DMS53 (cell line): ENCODE measurements at places on chromosomes 2 and 18.

- no peak for DNase-seq
Measured at GRCh38 chr2:206983161-206983859, 44.0 kb downstream of the CPO start.

GRCh38 chr2:11166476-11166875 lies 11.2 kb downstream of the SLC66A3 start:
- DNase-seq = no peak

- DNase-seq = peak; percentile 67
Measured at GRCh38 chr2:75311993-75312392, 112.7 kb upstream of the TACR1 start.

DNA sequence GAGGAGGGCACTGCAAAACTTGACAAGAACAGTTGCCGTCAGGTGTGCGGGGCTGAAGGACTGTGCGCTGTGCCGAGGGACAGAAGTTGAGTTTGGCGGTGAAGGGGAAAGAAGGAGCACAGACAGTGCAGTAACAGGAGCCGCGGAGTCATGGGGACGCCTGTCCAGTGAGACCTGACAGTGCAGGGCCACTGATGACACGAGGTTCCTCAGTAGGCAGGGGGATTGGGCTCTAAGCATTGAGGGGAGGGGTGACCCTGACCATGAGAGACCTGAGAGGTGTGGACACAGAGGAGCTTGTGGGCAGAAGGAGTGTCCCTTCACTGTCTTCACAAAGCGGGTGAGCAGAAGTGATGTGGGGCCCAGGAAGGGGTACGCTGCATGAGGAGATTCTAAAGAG lies 104.8 kb downstream of the MTCL1 start:
- DNase-seq = no peak

DNA sequence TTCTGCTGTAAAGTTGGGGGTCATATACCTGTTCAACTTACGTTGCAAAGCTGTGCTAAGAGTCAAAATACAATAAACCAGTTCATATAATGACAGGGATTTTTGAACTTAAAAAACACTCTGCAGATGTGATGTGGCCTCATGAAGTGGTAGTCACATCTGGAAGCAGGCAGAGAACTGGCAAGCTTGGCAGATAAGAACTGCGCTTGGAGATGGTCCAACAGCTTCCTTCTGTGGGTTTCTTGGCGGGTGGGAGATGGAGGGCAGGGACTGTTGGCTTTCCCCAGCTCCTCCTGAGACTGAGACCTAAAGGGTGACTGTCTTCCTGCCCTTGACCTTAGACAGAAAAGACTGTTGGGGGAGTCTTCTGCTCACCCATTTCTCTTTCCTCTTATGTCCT lies 140.4 kb downstream of the CTIF start:
- DNase-seq = no peak

DNA sequence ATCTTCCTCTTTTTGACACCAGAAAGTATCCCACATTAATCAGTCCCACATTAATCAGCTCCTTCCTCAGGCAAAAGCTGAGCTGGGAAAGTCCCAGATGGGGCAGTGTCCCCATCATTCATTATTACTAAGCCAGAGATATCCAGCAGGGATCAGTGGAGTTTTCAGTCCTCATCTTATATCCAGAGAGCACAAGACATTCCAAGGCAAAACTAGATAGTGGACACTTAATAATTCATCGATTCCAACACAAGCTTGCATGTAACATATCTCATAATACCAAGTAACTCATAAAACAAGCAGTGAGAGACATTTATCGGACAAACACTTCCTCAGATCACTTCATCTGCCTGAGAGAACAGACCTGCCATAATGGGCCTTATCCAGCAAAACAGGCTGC lies 53.1 kb downstream of the MCFD2 start:
- no peak for DNase-seq

GRCh38 chr18:42508683-42509296 lies 553.8 kb downstream of the PIK3C3 start:
- peak; percentile 11 for DNase-seq

DNA sequence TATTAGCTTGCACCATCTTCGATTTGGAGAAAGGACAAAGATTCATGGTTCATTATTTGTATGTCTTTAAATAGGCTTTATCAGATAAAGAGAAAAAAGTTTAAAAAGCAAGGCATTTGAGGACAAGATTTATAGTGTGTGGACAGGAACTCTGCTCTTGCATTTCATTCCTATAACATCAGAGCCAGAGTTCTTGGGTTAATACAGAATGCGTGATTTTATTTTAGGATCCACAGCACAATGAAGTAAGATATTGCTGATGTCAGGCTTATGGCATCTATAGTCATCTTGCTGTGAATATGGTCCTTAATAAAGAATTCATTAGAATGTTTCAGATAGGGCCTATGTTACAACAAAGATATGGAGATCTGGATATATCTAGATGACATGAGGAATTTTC lies 19.7 kb downstream of the RASGRP3 start:
- no peak for DNase-seq

GRCh38 chr2:216475767-216476166 lies 22.9 kb upstream of the RPL37A start:
- no peak for DNase-seq

- DNase-seq = no peak
Measured at GRCh38 chr18:9354256-9354655, 19.7 kb downstream of the TWSG1 start.

- no peak for DNase-seq
Measured at GRCh38 chr2:163733301-163733938, 2.4 kb downstream of the FIGN start.

GRCh38 chr2:98027538-98027937 lies 31.8 kb upstream of the TMEM131 start:
- no peak for DNase-seq

DNA sequence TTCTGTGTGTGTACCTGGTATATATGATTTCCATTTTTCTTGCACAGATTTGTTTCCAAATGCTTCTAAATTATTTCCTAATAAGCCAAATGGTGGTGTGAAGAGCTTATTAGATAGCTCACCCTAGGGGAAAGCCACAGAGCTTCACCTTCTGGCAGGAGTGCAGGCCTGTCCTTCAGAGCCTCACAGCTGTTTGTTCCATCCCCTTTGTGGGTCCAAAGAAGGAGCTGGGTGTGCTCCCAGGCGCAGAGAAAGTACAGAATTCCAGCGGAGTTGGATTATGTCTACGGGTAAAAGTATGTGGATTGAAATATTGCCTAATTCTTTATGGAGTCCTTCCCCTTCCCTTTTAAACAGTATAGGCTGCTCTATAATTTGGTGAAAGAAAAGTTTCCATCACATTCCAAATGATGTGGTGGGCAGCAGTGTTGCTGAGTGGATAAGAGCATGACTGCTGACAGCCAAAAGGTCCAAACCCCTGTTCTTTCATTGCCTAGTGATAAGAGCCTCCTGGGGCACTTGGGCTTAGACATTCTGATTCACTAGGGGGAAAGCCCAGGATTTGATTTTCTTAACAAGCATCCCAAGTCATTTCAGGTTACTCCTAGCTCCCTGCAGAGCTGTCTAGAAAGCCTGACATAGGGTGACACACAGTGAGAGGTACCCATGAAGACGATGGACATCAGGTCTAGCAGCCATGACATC lies 86.6 kb downstream of the WDSUB1 start:
- DNase-seq = no peak

- no peak for DNase-seq
Measured at GRCh38 chr18:25896956-25897355, 193.5 kb downstream of the SS18 start.

DNA sequence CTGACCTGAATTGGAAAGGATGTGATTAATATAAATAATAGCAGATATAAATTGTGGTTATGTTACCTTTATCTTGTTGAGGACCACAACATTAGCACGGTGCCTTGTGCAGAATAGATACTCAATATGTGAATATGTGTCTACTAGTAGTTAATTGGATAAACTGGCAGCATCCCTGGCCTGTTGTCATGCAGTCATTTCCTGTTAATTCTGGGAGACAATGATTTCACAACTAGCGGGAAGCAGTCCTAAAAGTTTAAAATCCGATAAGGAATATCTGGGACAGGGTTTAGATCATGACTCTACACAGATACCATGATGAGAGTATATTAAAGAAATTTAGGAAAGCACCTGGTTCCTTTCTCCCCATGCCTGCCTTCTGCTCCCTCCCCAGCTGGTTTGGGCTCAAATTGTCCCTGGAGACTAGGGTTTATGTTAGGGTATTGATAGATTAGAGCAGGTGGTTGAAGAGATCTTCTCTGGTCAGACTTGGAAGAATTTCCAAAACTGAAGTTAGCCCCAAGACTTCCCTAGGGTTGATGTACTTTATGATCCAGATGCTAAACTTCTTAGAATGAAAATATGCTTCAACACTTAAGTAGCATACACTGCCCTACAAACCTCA lies 32.8 kb downstream of the CYBRD1 start:
- DNase-seq = no peak

DNA sequence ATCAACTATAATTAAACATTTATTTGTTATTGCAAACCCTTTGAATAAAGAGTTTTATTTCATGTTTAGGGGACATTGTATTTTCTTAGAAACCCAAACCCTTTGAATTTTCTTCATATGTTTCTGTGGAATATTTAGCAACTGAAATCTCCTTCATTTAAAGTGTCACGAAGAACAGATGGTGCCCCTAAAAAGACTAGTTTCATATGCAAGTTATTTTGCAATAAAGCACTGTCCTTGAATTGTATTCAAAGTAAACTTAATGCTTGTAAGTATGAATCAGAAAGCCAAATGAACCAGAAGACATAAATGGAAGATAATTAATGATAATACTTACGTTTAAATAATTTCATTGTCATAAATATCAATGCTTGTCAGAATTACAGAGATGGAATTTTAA lies 151.9 kb upstream of the CWC22 start:
- no peak for DNase-seq

DNA sequence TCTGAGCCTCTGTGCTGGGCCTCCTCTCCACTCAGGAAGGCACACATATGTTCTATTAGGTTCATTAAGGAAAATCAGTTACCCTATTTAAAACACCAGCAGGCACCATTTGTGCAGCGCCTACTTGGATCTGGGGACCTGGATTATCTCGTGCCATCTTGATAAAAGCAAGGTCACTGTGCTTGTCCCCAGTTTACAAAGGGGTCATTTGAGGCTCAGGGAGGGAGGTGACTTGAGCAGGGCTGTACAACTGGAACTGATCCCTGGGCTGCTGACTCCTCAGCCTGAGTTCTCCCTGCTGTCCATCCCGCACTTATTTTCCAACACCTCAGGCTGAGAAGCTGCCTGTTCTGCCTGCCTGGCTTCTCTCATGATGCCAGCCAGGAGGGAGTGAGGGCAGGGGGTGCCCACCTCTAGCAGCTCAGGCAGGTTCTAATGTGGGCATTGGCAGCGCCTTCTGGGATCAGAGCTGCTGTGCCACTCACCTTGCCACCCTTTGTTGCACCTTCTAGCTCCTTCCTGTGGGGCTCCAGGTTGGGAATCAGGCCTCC lies 120.3 kb downstream of the GLI2 start:
- no peak for DNase-seq

DNA sequence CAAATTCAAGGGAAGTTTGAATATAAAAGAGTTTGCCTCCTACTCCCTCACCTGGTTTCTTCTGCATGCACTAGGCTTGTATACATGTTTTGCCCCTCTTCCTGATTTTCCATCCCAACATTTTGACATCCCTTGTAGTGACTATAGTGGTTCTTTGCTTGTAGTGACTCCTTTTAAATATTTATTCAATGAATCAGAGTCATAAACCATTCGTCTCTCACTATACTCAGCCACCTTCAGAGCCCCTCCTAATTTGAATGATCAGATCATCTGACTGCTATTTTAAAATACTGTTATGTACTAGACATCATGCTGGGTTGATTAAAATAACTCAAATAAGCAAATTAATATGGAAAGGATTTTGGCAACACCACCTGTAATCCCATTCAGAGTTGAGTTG lies 492.1 kb upstream of the PIK3C3 start:
- DNase-seq = peak; percentile 56
